ENCODE measurements at places on chromosomes 1 and 21.

DNA sequence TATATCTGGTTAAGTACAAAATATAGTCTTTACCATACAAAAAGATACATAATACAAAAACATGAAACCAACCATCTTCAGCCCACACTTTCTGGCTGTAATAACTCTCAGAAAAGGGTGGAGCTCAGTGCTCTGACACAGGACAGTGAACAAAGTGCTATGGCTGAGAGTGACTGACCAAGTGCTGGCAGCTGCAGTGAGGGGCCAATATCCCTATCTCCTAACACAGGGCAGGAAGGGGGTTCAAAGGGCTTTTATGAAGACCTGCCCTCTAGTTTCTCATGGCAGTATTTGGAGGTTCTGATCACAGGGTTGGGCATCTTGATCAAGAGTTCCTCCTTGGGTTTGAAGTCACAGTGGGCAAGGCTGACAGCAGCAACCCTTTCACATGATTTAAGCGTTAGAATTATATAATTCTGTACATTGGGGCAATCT, 3.9 kb downstream of the TXNIP start:
- DNase-seq: no peak

DNA sequence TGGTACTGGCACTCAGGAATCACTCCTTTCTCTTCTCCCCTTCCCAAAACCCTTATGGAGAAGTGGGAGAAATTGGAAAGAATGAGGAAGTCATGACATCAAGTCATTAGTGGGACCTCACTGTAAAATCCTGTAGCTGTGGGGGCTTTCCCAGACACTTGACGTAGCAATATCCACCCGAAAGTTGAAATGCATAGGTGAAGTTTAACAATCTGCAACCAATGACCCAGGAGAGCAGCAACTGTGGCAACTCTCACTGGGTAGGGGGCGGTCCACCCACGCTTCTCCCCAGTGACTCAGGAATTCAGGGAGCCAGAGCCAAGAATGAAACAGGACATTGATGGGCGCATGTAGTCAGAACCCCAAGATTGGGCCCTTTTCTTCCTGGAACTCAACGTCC, 27.0 kb downstream of the ABCA4 start:
- no peak for DNase-seq

DNA sequence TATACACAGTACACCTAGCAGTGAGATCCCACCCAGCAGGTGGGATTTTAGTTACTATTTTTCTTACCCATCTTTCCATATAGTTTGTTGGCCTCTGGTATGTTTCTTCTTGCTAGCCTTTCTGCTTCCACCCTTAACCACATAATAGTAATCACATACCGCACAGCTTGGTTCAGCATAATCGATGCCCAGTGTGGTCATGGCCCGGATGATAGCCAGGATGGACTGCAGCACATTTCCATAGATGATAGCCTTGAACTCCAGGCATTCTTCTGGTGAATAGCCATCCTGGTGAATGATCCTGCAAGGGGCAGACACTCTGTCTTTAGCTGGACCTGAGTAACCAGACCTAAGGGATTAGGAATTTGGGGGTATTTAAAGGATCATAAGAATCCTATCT, 9.5 kb downstream of the GNAT2 start:
- no peak for DNase-seq

GRCh38 chr21:28410256-28410655, 582.4 kb downstream of the LTN1 start:
- no peak for DNase-seq

DNA sequence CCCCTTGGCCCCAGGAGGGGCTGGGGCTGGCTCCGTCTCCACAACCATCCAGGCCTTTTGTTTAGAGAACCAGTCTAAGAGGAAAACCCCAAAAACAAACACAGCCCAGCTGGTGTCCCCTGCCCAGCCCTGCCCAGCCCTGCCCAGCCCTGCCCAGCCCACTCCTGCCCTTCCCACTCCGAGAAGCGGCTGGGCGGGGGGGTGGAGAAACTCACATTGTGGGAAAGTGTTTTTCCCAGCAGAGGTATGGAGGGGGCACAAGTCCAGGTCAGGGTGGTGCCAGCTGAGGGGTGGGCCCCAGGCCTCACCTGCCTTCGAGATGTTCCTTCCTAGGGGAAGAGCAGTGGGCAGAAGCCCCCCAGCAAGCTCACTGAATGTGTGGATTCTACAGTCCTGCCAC, 10.0 kb upstream of the FAM131C start:
- no peak for DNase-seq

Measured in NCI-H1092 treated with DMSO at 0.1 percent for 48 hours (cell line).